ENCODE measurements at places on chromosomes 3 and 15.

GRCh38 chr3:152444029-152444641, 175.4 kb downstream of the MBNL1 start:
- DNase-seq = no peak

DNA sequence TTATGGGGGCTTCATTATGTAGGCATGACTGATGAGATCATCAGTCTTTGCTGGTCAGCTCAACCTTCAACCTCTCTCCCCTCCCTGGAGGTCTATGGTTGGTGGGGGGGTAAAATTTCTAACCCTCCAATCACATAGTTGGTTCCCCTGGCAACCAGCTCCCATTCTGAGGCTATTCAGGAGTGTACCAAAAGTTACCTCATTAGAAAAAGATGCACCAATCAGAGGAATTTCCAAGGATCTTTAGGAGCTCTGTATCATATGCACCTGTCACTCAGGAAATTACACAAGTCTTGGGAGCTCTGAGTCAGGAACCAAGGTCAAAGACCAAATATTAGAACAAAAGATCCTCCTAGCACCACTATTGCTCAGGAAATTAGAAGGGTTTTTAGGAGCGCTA, 21.4 kb upstream of the LEO1 start:
- no peak for DNase-seq

DNA sequence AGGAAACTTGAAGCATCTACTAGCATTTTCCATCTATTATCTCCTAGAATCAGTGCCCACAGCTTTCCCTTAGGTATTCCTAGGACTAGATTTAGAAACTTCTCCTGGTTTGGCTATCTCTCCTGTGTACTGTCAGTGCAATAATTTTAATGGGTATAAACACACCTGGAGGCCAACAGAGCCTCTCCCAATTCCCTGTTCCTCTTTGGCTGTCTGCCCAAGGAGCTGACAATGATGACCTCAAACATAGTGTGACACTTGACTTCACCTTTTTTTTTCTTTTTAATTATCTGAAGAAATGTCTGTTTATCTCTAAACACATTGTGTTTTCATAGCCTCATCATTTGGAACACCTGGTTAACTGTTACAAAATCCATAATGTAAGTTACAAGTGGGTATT, 754.5 kb upstream of the ALCAM start:
- no peak for DNase-seq

DNA sequence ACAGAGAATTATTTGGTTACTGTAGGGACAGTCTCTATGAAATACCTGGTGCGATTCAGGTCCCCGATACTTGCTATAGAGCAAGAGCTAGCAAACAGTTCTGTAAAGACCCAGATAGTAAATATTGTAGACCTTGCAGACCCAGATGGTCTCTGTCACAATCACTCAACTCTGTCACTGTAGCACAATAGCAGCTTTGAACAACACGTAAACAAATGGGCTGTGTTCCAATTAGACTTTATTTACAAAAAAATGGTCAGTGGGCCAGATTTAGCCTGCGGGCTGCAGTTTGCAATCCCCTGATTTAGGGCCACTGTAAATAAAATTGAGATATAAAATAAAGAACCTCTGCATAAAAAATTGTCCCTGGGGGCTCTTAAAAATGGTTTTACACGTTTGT, 127.7 kb downstream of the SV2B start:
- no peak for DNase-seq
